ENCODE measurements at places on chromosomes 13 and 19.

DNA sequence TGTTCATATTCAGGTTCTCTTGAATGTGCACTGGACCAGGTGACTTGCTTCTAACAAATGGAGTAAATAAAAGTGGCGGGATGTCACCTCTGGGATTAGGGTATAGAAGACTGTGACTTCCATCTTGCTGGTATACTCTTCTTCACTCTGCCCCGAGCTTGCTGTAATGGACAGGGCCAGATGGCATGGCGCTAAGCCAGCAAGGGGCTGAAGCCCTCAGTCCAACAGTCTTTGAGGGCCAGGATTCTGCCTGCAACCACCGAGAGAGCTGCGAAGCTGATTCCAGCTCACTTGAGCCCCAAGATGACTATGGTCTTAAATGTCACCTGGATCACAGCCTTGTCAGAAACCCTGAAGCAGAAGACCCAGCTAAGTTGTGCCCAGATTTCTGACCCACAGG lies 600.0 kb downstream of the FGF9 start:
- DNase-seq, result no peak

DNA sequence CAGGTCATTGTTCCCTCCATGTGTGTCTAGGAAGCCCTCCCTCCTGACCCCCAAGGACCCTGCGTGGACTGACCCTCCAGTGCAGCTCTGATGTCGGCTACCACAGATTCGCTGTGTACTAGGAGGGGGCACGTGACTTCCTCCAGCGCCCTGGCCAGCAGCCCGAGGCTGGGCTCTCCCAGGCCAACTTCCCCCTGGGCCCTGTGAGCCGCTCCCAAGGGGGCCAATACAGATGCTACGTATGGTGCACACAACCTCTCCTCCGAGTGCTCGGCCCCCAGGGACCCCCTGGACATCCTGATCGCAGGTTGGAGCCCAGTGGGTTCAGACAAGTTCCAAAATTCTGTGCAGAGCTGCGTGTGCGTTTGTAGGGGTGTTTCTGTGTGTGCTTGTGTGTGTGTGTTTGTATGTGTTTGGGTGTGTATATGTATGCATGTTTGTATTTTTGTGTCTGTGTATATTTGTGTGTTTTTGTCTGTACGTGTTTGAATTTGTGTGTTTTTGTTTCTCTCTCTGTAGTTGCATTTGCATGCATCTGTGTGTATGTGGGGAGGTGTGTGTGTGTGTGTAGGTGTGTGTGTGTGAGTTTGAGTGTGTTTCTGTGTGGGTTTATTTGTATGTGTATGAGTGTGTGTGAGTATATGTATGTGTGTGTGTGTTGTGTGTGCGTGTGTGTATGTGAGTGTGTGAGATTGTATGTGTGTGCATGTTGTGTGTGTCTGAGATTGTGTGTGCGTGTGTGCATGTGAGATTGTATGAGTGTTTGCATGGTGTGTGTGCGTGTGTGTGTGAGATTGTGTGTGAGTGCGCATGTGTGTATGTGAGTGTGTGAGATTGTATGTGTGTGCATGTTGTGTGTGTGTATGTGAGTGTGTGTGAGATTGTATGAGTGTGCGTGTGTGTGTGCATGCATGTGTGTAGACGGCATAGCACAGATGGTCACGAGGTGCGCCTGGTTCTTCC lies 21.4 kb upstream of the LILRA2 start:
- DNase-seq, result no peak

DNA sequence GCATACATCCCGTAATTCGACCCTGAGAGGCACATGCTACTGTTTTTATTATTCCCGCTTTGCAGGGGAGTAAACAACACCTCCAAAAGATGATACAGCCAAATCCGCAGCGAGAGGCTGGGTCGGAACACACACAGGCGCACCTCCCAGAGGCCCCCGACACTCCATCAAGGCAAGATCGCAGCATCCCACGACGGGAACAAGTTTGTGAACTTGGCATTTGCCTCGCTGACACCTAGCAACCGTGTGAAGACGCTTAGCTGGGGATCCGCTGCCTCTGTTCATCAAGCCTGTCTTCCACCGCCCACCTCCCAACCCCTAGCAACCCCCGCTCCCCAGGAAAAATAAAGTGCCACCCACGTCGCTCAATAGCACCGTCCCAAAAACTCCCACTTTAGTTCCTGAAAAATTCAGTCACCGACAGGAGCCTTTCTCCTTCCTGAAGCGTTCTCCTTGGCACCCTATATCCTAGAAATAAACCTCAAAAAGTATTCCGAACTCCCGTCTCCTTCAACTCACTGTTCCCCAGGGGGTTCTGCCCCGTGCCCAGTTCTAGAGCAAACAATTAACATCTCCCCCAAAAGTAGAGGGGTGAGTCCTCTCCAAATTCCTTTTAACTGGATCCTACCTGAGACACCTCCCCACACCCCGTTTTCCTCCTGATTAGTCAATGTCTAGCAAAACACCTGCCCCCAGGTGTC lies 1.7 kb downstream of the GNG7 start:
- DNase-seq, result no peak

GRCh38 chr13:32001154-32001768 lies 30.3 kb upstream of the FRY start:
- DNase-seq, result peak; percentile 61

DNA sequence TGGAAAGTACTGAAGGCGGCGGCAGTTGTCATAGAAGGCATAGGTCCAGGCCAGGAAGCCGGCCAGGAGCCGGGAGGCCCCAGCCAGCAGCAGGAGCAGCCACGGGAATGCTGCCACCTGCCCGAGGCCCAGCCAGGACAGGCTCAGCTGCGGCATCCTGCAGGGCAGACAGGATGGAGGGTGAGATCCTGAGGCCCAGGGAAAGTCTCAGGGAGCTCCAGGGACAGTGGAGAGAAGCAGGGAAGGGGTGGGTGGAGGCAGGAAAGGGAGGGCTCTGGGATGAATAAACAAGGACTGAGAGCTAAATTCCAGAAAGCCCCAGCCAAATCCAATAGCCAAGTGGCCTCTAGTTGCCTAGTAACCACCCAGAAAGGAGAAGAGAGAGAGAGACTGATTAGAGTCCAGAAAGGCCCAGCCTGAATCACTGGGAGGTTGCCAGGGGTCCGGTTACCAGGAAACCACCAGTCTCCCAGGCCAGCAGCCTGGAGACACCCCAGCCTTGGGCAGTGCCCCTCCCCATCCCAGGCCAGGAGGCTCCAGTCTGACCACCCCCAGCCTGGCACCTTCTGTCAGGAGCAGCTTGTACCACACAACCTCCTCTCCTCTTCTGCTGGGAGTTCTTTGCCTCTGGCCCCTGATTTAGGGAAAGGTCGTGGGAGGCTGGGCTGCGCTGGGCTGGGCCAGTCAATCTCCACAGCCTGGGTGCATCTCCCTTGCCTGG lies 7.5 kb upstream of the OR10H5 start:
- DNase-seq, result no peak

DNA sequence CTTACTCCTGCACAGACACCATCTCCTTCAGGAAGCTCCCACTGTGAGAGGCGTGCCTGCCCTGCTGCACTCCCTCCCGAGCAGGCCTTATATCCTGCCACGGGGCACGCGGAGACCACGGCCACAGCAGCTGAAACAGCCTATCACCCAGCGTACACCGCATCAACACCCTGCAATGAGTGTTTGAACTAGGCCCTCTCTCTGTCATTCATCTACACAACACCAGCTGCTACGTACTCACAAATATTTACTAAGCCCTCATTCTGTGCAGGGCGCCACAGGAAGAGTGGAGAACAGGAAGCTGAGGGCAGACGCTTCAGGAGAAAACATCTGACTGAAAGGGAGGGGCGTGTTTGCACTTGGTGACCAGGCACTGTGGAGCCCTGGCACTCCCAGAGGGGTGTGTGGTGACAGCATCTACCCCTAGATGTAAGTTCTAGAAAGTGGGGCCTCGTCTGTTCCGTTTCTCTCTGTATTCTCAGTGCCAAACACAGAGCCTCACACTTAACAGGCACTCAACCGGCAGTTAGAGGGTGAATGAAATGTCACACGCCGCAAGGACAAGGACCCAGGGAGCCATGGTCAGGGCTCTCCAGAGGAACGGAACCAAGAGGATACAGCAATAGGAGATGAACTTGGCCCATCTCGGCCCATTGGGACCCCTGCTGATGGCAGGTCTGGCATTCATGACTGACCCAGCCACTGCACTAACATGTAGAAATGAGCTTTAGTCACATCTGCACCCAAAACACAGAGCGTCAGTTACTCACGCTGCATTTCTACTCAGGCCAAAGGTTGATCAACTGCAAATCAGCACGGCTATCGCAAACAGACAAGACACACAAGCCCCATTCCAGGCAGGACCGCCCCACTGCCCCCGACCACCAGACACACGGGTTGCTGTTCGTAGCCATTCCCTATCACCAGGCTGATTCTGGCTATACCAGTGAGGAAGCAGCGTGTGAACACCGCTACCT lies 15.7 kb downstream of the RANBP3 start:
- DNase-seq, result no peak

- no peak for DNase-seq
Measured at GRCh38 chr19:31214086-31214485, 135.2 kb downstream of the TSHZ3 start.

DNA sequence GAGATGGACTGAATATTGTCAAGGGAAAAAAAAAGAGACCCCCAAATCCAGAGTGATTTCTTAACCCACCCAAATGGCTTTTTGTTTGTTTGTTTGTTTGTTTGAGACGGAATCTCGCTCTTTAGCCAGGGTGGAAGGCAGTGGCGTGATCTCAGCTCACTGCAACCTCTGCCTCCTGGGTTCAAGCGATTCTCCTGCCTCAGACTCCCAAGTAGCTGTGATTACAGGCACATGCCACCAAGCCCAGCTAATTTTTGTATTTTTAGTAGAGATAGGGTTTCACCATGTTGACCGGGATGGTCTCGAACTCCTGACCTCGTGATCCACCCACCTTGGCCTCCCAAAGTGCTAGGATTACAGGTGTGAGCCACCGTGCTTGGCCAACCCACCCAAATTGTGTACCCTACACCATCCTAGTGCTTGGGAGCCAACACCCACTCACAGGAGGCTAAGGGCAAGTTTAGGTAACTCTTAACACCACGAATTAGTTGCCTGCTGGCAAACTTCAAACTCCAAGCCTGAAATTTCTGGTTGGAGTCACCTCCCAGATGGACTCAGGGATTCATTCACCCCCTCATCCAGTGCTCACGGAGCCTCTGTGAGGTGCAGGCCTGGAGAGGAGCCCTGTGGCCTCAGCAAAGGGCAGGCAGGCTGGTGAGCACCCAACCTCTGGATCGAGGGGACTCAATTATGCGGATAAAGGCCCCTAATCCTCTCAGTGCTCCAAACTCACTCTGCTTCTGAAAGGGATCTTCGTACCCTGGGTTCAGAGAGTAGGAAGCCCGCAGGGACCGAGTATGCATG lies 37.6 kb downstream of the ACTN4 start:
- DNase-seq, result peak; percentile 21

DNA sequence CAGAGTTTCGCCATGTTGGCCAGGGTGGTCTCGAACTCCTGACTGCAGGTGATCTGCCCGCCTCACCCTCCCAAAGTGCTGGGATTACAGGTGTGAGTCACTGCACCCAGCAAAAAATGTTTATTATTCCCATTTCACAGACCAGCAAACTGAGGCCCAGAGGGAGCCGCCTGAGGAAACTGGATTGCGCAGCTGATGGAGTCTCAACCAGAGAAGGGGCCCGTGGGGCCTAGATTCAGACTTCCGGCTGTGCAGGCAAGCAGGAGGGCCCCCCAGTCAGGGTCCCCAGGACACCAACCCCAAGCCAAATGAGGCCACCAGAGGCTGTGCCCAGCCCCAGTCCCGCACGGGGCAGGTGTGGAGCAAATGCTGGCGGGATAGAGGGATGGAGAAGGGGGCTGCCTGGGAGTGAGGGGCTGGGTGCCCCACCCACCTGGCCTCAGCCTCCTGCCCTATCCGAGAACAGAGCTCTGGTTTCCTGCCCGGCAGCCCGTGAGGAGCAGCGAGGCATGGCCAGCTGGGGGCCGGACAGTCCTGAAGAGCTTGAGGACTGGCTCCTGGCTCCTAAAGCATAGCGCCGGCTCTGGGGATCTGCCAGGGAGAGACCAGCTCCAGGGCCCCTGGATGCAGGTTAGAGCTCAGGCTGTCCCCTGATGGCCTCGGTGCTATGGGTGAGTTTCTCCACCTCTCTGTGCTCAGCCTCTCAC lies 22.0 kb downstream of the MISP start:
- DNase-seq, result peak; percentile 67

GRCh38 chr13:71540098-71540497 lies 326.9 kb downstream of the DACH1 start:
- DNase-seq, result no peak

DNA sequence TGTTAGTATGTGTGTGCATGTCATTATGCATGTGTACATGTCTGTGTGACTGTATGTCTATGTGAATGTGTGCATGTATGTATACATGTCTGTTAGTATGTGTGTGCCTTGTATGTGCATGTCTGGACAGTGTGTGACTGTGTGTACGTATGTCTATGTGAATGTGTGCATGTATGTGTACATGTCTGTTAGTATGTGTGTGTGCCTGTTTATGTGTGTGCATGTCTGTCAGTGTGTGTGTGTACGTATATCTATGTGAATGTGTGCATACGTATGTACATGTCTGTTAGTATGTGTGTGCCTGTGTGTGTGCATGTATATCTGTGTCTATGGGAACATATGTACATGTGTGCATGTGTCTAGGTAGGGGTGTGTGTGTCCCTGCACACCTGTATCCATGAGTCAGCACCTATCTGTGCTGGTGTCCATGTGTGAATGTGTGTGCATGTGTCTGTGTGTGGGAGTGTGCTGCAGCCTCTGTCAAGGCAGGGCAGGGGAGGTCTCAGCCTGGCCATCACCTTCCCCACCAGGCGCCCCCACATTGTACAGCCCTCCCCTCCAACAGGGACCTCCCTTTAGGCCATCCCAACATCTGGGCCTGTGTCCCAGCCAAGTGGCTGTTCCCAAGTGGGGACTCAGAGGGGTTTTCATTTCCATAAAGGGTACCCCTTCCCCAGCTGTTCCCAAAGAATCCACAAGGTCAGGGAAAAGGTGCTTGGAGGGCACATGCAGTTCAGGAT lies 4.4 kb downstream of the GAS6 start:
- DNase-seq, result no peak

DNA sequence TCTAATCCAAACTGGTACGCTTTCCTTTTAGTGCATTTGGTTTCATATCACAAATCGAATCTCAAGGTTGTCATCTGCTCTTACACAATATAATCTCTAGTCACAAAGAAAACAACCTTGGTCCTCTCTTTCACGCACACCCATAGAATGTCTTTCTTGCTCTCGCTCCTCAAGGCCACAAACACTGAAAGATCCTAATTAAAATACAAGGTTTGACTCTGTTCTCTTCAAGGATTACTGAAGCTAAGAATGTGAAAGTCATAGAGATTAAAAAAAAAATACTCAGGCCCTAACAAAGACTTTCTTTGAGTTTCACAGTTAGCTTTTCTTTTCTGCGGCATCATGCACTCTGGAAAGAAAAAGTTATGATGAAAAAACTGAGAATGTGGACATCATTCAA lies 891.5 kb downstream of the EFNB2 start:
- DNase-seq, result no peak

GRCh38 chr19:9431475-9431874 lies 3.9 kb downstream of the ZNF266 start:
- DNase-seq, result peak; percentile 58

DNA sequence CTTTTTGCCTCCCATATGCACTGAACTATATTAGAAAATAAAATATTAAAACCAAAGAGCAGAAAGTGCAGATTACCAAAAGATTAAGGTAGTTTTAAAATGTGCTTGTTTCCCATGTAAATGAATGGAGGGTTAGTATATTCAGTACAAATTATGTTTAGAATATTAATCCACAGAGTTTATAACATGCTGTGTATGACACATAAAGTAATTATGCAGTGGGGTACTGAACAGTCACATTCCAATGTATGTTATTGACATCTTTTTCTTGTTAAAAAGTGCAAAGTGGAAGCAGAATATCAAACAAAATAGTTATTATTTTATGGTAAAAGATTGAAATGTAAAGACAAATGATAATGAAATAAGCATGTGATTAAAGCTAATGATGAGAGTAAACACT lies 79.3 kb downstream of the GPC6 start:
- DNase-seq, result no peak
